ENCODE measurements at places on chromosomes 7 and 10.

DNA sequence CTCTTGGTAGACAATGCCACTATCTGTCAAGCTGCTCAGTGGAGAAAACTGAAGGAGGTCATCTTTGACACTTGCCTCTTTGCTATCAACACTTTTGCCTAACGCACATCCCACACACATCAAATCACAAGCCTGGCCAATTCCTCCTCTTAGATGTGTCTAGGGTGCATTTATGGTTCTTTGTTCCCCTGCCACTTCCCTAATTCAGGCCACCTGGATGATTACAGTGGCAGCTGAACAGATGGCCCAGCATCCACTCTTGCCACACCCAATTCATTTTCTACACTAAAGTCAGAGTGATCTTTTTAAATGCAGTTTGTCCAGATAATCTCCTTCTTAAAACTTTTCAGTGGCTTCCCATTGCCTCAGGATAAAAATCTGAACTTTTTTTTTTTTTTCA lies 58.6 kb downstream of the LAMB4 start:
- DNase-seq, result no peak

DNA sequence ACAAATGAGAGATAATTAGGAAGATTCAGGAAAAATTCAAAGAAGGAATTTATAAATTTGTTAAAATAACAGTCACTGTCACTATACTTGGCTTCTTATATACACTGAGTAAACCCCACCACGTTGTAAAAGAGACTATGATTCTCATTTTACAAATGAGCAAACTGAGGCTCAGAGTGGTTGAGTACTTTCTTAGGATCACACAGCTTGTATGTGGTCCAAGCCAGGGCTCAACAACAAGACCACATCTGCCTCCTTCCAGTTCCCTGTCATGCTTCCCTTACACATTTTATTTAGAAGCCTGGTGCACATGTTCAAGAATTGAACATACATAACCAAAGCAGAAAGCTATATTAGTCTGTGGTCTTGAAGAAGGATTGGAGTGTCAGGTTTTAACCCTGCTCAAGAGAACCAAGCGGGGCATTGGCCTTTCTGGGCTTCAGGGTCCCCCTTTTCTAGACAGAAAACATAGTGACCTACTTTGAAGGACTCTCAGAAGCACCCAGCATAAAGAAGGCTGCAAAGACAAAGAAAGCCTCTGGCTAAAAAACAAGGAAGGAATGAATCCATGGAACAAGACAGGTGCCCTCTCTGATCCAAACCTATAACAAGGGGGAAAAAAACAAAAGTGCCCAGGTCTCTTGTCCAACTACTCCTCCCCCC lies 846 bp downstream of the MRLN start:
- DNase-seq, result no peak

DNA sequence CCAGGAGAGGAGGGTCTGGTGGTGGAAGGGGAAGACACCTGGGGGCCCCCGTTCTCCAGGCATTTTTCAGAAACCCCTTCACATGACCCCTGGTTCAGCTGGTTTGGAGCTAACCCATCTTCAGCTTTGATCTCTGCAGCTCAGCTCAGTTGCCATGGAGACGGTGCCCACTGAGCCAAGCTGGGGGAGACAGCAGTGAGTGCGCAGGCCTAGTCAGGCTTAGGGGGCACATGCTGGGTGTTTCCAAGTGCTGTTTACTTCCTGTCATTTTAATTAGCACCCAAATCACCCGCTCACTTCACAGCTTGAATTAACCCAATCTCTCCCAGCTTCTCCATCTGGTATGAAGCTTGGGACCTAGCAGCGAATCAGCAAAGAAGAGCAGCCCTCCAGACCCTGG lies 9.0 kb downstream of the SPOCK2 start:
- peak; percentile 74 for DNase-seq

DNA sequence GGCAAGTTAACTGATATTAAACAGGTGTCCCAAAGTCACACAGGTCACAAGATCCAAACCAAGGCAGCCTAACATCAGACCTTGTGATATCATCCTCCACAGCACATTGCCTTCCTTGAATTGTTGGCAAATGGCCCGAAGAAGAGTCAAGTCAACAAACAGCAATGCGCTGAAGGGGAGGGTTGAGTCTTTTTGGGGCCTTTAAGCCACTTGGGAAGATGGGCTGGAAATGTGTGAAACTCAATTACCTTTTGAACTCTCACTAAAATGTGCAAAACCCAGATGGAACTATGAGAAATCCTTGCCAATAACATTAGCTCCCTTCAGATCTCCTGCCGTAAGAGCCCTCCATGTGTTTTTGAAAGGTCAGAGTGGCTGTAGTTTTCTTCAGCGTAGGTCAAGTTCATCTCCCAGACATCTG lies 47.9 kb upstream of the STK17A start:
- DNase-seq, result no peak

DNA sequence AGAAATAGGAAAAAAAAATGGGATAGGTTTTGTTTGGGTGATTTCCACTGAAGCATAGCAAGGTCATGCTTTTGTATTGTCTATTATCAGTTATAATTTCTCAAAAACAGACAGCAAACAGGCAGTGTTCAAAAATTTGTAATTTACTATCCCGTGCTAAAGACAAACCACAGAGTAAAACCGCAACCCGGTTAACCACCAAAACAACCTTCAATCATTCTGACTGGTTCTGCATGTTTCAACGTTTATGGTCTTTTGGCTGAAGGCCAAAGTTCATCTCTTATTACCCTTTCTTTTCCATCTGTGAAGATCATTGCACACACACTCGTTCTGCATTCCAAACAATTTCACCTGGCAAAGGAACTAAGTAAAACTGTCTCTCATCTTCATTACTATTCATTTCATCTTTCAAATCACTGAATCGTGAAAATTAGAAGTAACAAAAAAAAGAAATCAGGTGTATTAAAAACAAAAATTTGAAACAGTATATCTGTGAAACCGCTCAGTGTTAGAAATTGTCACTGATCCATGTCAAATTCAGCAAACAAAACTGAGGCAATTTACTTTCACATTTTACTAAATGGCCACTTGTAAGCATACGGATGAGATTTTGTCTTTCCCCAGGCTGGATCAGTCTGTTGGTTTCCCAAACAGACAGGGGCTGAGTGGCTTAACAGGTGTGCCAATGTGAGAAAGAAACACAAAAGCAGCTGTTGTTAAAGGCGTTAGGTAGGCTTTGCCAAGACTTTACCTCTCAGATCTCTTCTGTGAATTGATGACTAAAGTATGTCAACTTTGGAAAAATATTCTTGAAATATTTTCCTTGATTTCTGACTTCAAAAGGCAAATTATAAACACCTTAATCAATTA lies 539.6 kb downstream of the CNTNAP2 start:
- no peak for DNase-seq

DNA sequence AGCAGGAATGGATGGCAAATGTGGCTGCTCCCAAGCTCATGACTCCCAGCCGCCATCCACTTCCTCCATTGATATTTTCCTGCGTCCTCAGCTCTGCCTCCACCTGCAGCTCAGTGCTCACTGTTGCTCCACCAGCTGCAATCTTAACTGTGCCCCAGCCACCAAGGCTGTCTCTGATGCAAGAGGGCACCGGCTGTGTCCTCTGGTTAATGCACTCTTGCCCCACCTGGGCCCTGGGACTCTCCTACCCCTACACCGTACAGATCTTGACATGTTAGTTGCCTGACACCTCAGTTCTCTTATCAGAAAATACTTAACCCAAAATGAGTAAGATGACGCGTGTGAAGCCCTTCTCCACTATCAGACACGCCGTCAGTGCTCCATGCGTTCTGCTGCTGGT lies 45.5 kb upstream of the GPR26 start:
- no peak for DNase-seq

GRCh38 chr10:111439034-111439842 lies 362.4 kb downstream of the ADRA2A start:
- no peak for DNase-seq

DNA sequence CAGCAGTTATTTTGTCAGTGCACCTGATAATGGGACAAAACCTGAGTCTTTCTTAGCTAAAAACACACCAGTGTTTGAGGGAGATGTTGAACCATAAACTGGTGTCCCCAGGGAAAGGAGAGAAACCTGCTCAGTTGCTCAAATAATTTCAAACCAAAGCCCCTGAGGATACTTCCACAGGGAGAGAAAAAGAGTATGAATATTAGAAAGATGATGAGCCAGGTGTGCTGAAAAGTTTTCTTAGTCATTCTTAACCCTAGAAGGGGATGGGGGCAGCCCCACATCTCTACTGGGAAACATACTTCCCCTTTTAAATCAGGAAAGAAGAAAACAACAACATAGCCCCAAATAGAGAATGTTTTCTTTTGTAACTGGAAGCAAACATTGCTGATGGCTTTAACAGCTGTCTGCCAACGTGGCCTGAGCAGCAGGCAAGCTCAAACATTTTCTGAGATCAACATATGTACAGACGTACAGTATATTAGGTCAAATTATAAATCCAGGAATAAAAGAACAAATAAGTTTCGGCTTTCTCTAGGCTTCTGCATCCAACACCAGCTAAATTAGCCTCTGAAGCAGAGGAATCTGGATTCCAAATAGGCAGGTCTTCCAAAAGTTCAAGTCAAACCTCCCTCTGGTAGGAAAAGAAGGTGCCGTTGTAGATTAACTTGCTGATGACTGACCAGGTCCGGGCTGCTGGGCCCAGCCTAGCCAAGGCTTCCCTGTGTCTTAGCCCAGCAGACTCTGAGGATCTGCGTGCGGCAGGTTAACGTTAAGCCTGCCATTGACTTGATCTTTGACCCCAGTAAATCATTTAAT lies 30.5 kb upstream of the FBXW4 start:
- DNase-seq, result no peak

GRCh38 chr10:88318803-88319202 lies 264.3 kb downstream of the RNLS start:
- DNase-seq, result no peak

GRCh38 chr7:156626220-156626895 lies 14.2 kb upstream of the RNF32 start:
- DNase-seq, result no peak

GRCh38 chr10:96267234-96267705 lies 4.1 kb downstream of the BLNK start:
- DNase-seq, result no peak

DNA sequence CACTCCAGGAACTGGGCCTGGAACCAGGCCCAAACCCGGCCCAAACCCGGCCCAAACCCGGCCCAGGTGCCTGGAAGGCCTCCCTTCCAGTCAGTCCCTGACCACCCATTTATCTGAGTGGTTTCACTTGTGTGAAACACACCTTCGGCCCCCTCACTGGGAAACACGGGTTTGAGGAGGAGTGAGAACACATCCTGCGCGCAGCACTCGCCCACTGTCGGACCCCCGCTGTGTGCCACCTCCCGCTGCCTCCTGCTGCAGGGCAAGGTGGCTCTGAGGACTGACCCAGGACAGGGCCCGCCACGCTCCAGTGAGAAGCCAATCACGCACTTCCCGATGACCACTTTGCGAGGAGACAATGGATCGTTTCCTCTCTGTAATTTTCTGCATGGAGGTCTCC lies 197.5 kb downstream of the BUB3 start:
- DNase-seq, result no peak

DNA sequence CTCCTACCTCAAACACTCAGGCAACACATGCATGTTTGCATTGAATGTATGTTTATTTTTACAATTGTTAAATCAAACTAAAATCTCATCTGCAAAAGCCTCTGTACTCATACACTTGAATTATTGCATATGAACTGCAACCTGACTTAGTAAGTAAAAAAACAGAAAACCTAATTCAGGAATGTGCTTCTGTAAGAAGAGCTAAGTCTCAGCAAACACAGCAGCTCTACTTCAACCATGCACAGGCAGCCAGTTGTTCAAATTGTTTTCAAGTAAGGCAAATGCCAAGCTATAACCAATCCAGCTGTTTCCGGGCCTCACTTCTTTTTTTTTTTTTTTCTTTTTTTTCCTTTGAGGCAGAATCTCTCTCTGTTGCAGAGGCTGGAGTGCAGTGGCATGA lies 93.5 kb upstream of the MALRD1 start:
- DNase-seq, result no peak

- DNase-seq, result no peak
These were observed 92.3 kb upstream of the STEAP4 start for GRCh38 chr7:88399036-88399435.

- no peak for DNase-seq
These were observed 501.1 kb downstream of the TNS3 start for GRCh38 chr7:47080816-47081215.

- no peak for DNase-seq
These were observed 37.4 kb upstream of the BET1 start for GRCh38 chr7:94041529-94041928.

- DNase-seq, result no peak
These were observed 892.0 kb upstream of the AUTS2 start for GRCh38 chr7:68706291-68706690.

DNA sequence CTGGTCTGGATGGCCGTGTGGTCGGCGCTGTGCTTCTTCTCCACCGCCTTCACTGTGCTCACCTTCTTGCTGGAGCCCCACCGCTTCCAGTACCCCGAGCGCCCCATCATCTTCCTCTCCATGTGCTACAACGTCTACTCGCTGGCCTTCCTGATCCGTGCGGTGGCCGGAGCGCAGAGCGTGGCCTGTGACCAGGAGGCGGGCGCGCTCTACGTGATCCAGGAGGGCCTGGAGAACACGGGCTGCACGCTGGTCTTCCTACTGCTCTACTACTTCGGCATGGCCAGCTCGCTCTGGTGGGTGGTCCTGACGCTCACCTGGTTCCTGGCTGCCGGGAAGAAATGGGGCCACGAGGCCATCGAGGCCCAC lies 1.1 kb downstream of the FZD9 start:
- no peak for DNase-seq

GRCh38 chr10:3782146-3782450 lies 2.9 kb downstream of the KLF6 start:
- no peak for DNase-seq

- DNase-seq, result no peak
These were observed 122.8 kb downstream of the KAT6B start for GRCh38 chr10:74949034-74949832.

DNA sequence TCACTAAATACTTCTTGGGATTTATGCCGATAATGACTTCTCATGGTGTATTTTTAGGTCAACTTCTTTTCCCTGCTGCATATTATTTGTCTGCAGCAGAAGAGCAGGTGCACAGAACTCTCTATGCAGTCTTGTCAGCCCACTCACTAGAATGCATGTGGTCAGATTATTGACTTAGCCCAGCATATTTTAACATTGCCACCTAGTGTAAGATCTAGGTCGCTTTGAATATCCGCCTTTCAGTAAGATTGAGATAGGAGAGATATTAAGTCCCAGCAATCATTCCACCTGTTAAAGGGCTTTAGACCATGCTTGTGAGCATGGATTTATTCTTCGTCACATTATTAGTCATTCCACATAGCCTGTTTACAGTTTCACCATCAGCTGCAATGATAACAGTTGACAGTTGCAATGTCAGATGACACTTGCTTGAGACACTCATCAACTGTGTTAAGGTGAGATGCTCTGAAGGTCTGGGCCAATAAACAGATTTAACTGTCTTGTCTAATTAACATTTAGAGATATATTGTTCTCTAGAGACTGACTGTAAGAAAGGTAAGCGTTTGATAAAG lies 491.7 kb downstream of the ARL4A start:
- no peak for DNase-seq

GRCh38 chr7:12738665-12739064 lies 51.2 kb downstream of the ARL4A start:
- DNase-seq, result no peak

DNA sequence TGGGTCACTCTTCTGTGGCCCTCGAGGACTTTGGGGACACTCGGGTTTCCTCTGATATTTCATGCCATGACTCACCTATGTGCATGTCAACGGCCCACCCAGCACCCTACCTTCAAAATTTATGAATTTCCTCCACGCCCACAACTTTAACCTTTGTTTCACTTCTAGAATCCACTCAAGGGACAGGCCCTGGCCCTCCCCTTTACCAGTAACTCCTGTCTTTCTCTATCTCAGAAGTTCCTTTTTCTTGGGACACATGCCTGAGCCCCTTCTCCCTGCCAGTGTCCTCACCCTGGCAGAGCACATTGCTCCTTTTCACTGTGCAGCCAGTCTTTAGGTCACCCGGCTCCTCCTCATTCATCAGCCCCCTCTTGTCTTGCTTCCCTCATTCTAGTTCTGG lies 282.5 kb upstream of the KLF6 start:
- peak; percentile 18 for DNase-seq

Data from activated naive CD8-positive, alpha-beta T cell treated with anti-CD3 and anti-CD28 coated beads, Interleukin-2, amount 50 U/mL, for 24 hours (primary cell).